ENCODE measurements at places on chromosomes 5 and 9. TPM values are rescaled to one million over a fixed set of nuclear protein-coding genes. Genes with fewer than 3 reads are reported as not detected.

C6 gene
- total RNA-seq = 6.9 TPM

SLC12A7 gene
- total RNA-seq = 23.8 TPM

TXNDC8 gene
- not detected for total RNA-seq

DCTN3 gene
- total RNA-seq = 73.8 TPM

OTP gene
- not detected for total RNA-seq

LYSMD3 gene
- total RNA-seq = 20.7 TPM

SMIM32 gene
- total RNA-seq = not detected

NUDT12 gene
- total RNA-seq = 10.1 TPM

IFNA13 gene
- total RNA-seq = not detected

SHISAL2B gene
- total RNA-seq = not detected

All from posterior vena cava (tissue), 2 donors.